HuH-7 (cell line): ENCODE measurements at places on chromosomes 16 and 17.

- no peak for DNase-seq
Measured at GRCh38 chr17:40179923-40180659, 2.8 kb downstream of the RAPGEFL1 start.

DNA sequence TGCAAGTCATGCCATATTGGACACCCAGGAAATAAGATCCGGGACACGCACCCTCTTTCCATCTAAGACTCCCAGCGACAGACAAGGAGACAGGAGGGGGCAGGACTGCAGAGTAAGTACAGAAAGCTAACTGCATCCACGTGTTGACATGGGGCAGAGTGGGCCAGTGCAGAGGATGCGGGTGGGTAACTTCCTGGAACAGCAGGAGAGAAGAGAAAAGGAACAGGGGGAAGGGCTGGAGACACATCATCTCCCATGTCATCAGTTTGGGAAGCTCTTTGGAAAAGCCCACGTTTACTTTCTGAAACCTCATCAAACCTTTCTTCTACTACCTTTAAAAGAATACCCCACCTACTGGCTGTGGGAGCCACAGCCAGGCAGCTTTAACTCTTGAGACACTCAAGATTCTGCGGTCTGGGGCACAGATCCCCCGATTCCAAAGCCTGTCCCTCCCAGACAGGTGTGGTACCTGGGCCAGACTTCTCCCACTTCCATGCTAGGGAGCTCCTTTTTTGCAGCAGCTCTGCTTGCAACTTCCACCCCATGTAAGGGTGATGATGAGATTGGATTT is 273.5 kb upstream of the RPL38 start:
- DNase-seq, result no peak

GRCh38 chr16:30755955-30756780 is 5.7 kb downstream of the CFAP119 start:
- DNase-seq, result no peak

DNA sequence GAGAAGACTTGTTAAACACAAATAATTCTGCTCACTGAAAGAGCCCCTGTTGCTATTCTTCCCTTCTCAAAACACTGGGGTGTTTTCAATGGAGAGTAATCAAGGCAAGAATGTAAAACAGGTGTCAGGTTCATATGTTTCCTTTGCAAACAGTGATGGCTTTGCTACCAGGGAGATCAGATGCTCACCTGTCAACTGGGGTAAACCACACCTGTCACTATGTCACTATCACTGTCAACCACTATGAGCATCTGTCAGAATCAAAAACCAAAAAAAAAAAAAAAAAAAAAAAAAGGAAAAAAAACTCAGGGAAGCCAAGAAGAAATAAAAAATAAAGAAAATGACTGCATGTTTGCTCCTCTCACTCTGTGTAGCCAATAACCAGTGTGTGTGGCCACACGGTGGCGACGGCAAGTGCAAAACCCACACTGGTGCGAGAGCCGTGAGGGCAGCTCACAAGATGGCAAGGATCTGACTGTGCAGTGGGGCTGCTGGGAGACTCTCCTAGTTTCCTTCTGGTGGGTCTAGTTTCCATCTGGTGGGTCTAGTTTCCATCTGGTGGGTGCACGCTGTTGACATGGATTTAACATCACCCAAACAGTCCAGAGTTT is 22.7 kb downstream of the USP22 start:
- DNase-seq, result no peak

DNA sequence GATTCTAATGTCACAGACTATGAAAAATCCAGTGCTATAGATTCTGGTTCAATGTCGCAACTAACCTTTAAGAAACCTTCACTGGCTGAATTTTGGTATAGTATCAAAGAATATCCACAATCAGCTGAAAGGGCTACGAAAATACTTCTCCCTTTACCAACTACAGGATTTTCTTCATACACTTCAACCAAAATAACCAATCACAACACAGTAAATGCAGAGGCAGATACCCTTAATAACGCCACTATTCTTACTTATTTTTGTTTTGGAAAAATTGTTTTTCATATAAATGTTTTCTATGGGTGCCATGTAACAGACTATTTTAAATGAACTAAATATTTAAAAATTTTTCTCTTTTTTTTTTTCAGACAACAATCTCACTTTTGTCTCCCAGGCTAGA is 48.9 kb upstream of the TRAP1 start:
- DNase-seq, result no peak

GRCh38 chr17:48498164-48498850 is 32.5 kb downstream of the HOXB1 start:
- no peak for DNase-seq

DNA sequence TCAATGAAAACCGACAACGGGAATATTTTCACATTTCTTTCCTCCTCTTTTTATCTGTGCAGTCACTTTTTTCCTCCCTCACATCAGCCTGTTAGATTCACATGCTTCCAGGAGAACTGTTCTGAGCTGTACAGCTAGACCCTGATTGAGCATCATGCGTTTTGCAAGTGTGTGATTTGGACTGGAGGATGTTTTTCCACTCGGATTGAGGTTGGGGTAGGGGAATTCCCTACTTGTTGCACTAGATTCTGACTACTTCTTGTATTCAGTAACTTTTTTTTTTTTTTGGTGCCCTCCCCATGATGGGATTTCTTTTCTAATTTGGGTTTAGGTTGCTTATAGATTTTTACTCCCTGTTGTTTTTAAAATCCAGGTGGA is 4.8 kb downstream of the MSI2 start:
- no peak for DNase-seq
